ENCODE measurements at places on chromosomes 1 and 21. TPM values are rescaled to one million over a fixed set of nuclear protein-coding genes. Genes with fewer than 3 reads are reported as not detected.
A peak's percentile ranks its signal among the peaks of the same experiment; 100 is the strongest.

DNA sequence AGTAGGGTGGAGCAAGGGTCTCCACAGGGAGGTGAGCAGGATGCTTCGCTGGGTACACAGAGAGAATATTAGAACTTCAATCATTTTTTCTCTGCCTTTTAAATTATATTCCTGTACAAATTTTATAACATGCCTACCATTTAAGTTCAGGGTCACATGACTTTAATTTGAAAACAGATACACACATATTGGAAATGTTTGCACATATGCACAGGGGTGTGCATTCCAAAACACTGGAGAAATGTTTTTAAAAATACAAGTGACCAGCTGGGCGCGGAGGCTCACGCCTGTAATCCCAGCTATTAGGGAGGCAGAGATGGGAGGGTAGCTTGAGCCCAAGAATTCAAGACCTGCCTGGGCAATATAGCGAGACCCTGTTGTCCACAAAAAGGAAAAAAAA is 39.7 kb downstream of the NIPAL3 start:
- DNase-seq = no peak

- DNase-seq = peak; percentile 34
These were observed 9.8 kb upstream of the AK5 start for GRCh38 chr1:77271852-77272580.

GRCh38 chr1:204260601-204261197 is 46.9 kb upstream of the GOLT1A start:
- no peak for DNase-seq

GRCh38 chr1:228734881-228735801 is at the start of gene RHOU:
RHOU (plus strand) TSS chr1:228735479; CDS start chr1:228735743, 264 bp downstream.
- no peak for DNase-seq

DNA sequence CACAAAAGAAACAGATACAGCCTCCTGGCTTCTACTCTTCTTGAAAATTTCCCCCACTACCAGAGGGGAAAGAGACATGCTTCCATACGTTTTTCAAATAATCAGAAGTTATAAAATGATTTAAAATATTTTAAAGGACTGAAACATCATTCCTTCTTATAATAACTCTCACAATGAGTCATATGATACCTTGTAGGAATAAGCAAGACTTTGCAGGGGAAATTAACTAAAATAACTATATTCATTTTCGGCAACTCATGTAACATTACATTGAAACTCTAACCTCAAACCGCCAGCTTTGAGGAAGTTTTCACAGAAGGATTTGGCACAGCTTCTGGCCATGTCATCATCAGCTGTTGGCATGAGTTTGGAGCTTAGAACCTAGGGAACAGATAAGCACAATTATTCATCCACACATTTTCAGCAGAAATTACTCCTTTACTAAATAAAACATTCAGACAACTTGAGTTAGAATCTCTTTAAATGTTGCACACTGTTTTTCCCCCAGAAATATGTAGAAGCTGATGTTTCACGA is 85.9 kb downstream of the USP24 start:
- DNase-seq = no peak

- no peak for DNase-seq
These were observed 101.5 kb upstream of the CSF3R start for GRCh38 chr1:36583980-36584782.

- no peak for DNase-seq
These were observed 23.6 kb upstream of the SLC19A2 start for GRCh38 chr1:169509354-169509753.

DNA sequence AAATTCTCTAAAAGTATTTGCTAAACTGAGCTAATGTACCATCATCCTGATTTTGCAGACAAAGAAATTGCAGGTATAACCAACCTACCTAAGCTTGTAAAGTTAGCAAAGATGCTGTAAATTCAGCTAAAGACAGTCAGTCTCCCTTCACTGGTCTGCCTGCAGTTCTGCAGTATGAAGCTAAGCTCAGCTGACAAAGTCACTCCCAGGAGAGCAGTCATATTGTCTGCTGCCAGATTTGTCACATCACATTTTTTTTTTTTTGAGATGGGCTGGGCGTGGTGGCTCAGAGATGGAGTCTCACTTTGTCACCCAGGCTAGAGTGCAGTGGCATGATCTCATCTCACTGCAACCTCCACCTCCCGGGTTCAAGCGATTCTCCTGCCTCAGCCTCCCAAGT is 8.9 kb upstream of the CMPK1 start:
- no peak for DNase-seq

- no peak for DNase-seq
These were observed 37.1 kb downstream of the ARHGEF16 start for GRCh38 chr1:3491291-3492246.

DNA sequence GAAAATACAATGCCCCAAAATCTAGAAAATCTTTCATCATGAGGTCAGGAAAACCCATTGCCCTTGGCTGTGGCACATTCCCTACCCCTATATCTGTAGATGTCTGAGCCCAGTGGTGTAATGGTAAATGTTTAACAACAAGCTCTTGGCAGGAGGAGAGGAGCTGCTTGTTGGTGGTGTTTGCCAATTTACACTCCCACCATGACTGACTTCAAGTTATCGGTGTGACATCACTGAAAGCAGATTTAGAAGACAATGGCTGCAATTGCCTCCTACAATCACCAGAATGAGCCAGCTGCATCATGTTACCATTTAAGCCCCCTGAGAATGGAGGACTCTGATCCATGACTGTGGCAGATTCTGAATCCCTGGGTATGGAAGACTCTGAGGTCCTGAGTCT is 70.9 kb downstream of the SDC3 start:
- DNase-seq = no peak

DNA sequence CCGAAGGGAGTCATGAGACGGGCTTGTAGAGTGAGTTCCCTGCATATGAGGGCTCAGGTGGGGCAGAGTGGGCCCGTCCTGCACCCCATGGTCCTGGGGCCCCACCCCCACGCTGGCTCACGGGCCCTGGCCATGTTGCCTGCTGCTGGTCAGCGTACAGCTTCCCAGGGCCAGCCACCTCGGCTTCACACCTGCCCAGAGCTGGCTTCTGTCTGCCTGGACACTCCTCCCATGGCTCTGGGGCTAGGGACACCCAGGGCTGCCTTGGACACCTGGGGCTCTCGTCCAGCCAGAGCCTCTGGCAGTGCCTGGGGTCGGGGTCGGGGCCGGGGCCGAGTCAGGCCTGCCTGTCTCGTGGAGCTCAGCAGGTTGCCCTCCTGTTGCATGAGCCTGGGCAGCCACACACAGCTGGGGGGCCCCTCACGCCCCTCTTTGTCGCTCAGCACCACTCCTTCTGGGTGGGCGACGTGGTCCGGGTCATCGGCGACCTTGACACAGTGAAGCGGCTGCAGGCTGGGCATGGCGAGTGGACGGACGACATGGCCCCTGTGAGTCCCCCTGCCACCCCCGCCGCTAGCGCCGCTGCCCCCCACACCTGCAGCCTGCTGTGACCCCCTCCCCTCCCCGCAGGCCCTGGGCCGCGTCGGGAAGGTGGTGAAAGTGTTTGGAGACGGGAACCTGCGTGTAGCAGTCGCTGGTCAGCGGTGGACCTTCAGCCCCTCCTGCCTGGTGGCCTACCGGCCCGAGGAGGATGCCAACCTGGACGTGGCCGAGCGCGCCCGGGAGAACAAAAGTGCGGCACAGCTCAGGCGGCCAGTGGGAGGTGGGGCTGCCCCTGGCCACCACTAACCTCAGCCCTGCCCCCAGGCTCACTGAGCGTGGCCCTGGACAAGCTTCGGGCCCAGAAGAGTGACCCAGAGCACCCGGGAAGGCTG is 5.5 kb upstream of the MMP23B start:
- no peak for DNase-seq

Gene TSPEAR
- total RNA-seq = not detected

Gene CLDN14
- 7.9 TPM for total RNA-seq

Gene PRELP
- not detected for total RNA-seq

Gene WDR64
- total RNA-seq = not detected

Gene SCP2
- 90.3 TPM for total RNA-seq

Gene GSTM5
- total RNA-seq = not detected

Gene HHIPL2
- not detected for total RNA-seq

Gene SLAMF9
- total RNA-seq = not detected

Gene TAGLN2
- total RNA-seq = 718 TPM

Gene UBXN10
- total RNA-seq = 0.24 TPM

Data from glomerular endothelial cell (primary cell).